ENCODE measurements at places on chromosomes 11 and 22.

- no peak for DNase-seq
Measured at GRCh38 chr11:104370478-104370877, 206.5 kb upstream of the PDGFD start.

DNA sequence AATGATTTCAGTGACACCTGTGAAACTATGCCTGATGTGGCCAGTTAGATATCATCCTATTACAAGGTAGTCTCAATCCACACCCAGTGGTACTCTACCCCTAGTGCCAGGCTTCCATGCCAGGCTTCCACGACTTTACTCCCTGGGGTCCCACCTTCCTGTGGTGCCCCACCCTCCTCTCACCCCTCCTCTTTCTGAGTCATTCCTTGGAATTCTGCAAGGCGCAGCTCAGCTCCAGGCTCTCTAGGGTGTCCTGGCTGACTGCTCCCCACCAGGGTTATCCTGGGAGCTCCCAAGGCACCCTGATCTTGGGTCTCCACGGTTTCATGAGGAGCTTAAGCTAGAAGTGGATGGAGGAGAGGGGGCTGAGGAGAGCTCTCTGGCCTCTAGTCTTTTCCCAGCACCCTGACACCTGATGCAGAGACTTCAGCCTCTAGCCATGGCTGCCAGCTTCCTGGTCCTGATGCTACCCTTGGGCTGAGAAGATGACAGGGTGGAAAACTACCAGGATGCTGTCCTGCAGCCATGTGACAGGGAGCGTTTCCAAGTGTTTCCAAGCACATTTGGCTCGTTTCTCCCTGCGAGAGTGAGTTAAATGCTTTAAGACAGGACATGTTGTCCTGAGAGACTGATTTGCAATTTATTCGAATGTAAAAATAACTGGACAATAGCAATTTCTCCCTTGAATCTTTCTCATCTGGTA is 1461.2 kb downstream of the TBC1D22A start:
- DNase-seq = no peak

- no peak for DNase-seq
Measured at GRCh38 chr22:29798801-29799200, 31.6 kb downstream of the UQCR10 start.

DNA sequence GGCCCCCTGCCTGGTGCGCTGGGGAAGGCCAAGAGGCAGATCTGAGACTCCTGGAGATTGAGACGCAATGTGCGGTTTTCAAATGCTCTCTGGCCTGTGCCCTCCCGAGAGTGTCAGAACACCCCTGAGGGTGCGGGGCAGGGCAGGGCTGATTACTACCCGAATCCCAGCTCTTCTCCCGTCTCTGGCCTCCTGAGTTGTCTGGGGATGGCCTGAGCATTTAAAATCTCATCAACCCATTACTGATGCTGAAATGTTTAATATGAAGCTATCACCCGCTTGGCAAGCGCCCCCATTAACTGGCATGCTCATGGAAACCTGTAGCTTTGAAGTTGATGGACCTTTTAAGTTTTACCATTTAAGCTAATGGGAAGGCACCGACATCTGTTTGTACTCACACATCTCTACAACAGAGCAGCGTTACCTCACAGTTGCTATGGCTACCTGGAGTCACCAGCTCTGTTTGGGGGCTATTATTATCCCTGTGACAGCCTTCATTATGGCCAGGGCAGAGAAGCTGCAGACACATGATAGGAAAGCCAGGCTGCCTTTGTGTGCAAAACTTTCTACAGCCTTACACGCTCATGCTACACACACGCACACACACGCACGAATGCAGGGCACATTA is 3.6 kb upstream of the MB start:
- DNase-seq = no peak

GRCh38 chr11:66604155-66604554 is 11.2 kb downstream of the CCS start:
- no peak for DNase-seq

DNA sequence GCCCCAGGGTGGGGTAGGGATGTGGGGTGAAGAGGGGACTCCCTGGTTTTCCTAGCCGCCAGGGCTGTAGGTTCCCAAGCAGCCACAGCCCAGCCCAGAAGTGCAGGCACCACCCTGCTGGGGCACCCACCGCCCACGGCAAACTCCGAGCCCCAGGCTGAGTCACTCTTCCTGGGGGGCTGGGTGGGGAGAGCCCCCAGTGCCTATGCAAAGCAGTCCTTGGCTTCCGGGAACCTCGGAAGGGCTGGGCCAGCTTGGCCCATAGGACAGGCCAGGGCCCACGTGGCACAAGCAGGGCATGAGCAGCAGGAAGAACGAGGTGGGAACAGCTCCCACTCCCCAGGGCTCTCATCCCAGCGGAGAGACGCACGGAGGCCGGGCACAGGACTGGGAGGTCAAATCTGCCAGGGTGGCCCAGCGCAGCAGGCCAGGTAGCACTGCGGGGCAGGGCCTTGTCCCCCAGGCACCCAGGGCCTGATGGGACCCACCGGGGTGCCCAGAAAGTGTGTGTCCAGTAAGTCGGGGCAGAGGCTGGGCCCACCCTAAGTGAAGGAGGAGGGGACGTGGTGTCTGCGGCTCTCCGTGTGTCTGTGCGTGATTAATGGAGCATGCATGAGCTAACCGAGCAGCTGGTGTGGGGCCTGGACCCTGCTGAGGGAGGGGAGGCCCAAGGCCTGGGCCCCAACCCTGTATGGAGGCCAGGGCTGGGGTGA is 4.6 kb upstream of the IL17REL start:
- no peak for DNase-seq

Data from NCI-H524 treated with DMSO at 0.1 percent for 48 hours (cell line).